HT1080 (cell line): ENCODE measurements at places on chromosomes 3 and 15.

- no peak for DNase-seq
These were observed 186.9 kb downstream of the MAGI1 start for GRCh38 chr3:65851827-65852226.

DNA sequence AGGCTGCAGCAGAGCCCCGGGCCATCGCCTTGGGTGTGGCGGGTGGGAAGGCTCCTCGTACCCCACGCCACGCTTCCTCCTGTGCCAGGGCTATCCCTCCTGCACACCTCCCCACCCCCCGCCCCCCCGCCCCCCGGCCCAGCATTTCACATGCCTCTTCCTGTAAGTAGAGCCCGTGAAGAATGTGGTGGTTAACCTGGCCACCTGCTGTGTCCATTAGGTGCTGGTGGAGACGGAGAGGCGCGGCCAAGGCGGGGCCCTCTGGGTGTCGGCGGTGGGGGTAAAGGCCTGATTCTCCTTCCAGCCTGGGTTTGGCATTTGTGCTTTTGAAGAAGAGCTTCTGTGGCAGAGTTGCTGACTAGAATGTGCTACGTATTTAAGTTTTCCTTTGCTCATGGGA lies 127.8 kb downstream of the CHDH start:
- DNase-seq, result no peak

DNA sequence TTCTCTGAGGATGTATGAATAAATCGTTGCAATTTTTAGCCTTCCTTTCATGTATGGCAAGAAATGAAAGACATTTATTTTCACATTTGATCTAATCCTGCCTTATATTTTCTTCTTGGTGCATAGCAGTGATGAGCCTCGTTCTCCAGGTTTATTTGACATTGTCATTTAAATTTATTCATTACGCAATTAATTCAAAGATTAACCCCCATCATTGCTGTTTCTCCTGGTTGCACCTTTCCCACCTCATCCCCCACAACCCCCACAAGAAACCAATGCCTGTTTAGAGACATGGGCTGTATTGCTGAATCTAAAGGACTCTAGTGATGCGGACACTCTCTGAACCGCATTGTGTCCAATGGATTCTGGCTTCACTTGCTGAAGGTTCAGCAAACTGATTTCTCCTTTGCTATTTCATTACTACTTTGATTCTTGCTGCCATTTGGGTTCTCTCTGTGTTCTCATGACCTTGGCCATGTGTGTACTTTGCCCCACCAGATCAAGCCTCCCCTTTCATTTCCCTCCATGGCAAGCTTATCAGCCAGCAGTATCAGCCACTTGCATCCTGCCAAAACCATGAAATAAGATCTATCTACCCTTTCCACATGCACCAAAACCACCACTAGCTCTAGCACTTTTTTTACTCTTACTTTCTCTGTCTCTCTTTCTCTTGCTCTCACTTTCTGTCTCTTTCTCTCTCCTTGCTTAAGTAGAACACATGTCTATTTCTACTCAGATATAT lies 382.7 kb downstream of the GBE1 start:
- DNase-seq, result no peak

- DNase-seq, result peak; percentile 62
These were observed 10.7 kb upstream of the DHX36 start for GRCh38 chr3:154334973-154335420.

- peak; percentile 100 for DNase-seq
These were observed 35.3 kb upstream of the SEMA4B start for GRCh38 chr15:90165659-90166489.

GRCh38 chr3:108298056-108298455 lies 1.7 kb downstream of the HHLA2 start:
- DNase-seq, result no peak

GRCh38 chr3:138936741-138937689 lies 9.9 kb downstream of the FOXL2 start:
- no peak for DNase-seq

- DNase-seq, result no peak
These were observed 26.1 kb downstream of the CD276 start for GRCh38 chr15:73710321-73710720.

DNA sequence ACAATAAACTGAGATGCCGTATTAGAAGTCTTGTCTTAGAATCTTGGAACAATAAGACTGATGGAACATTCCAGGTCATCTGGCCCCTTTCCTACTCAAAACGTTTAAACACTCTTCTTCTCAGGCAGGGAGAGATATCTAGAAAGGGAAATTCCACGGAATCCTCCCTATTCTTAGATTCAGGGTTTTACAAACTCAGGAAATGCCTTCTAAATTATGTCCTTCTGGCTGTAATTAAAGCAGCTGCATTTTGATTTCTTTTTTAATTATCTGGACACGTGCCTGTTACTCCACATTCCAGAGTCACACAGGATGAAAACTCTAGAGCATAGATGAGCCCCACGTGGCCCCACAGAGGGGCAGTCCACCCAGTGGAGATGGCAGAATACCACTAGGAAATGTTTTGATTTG lies 41.5 kb upstream of the MTMR10 start:
- no peak for DNase-seq

DNA sequence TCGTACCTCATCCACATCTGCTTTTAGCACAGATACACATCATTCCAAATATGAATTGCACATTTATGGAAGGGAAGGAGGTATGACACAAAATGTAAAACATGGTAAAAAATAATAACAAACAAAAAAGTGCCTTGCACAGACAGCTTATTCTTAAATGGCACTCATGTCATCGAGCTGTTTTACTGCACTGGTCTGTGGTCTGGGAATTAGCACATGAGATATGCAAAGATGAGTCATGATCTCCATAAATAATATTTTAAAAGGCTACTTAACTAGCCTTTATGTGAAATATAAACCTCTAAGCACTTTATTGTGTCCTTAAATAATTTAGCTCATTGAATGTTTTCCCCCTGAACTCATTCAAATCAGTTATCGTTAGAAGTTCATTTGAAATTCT lies 142.2 kb upstream of the ZNF385D start:
- DNase-seq, result no peak

DNA sequence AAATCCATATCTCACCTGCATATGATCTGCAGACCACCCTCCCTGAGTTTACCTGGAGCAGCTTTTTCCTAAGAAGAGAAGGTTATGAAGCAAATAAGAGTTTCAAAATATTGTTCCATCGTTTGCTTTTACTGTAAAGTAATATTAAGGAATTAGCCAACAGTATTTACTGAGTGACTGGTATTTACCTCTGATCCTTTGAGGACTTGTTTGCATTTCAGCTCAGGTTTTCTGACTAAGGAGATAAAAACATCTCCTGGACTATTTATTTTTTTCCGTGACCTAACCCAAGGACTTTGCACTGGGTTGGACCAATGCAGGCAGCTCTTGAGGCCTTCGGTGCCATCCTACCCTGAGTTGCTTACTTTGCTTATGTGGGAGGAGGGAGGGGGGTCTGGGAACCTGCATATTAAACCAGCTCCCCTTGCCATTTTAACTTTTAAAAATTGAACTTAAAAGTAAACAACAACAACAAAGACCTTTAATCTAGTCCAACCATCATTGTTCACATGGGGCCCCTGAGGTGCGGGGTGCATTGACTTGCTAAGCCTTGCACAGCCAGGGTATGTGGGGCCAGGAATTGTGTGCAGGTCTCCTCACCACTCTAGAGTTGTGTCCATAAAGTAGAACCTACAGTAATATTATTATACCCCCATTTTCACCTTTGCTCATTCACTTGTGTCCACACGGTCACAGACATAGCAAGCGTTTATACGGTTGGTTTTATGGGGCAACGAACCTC lies 39.3 kb downstream of the TRAK1 start:
- DNase-seq, result no peak

- DNase-seq, result no peak
These were observed 1060.2 kb downstream of the NSUN3 start for GRCh38 chr3:95123104-95123503.

DNA sequence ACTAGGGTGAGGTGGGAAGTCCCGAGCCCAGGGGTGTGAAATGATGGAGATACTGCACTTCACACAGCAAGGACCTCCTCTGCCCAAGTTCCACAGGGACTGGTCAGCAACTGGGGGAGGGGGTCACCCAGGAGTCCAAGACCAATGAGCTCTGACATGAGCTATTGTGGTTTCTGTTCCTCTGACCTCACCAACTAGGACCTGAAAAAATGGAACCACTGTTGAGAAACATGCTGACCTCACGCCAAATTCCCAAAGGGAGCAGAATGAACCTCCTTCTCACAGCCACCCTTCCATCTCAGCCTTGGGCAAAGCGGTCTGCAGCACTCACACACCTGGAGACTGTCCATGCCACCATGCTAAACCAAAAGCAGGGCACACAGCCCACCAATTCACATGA lies 69.3 kb downstream of the LRIG1 start:
- peak; percentile 26 for DNase-seq

- DNase-seq, result no peak
These were observed 26.6 kb downstream of the USP50 start for GRCh38 chr15:50519740-50520425.

DNA sequence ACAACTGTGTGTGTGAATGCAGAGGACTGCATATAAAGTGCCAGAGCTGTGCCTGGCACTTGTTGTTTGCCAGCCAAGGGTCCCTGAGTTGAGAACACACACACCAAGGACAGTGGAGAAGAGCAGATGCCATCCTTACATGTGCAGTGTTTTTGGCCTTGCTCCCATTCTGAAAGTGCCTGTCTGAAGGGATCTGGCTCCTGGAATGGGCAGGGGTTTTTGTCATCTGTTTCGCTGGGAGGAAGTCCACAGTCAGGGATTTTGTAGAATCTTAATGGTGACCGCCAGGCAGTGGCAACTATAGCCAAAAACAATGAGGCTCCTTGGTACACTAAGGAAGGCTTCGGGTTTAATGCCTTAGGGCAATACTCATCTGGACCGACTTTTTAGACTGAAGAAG lies 63.7 kb downstream of the DUT start:
- no peak for DNase-seq

- peak; percentile 48 for DNase-seq
These were observed 1.0 kb upstream of the ISY1 start for GRCh38 chr3:129161860-129162271.

- DNase-seq, result no peak
These were observed 139.1 kb upstream of the MRPS22 start for GRCh38 chr3:139204728-139205127.

GRCh38 chr3:129610276-129610675 lies 3.8 kb upstream of the PLXND1 start:
- no peak for DNase-seq
